ENCODE measurements at places on chromosomes 2 and 18.

DNA sequence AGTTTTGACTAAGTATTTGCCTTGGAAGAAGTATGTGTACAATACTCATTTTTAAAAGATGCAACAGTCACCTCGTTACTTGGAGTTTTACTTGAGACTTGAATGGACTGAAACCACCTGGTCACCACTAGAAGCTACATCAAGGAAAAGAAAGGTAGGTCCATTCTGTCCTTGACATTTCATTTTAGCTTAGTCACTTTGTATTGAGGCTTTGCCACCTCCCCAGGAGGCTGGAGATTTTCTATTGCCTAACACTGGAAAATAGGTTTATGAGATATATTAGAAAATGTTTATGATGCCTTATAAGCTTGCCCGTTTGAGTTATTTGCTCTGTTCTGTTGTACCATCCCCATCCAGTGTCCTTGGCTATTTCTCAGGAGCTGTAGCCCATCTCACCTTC is 107.9 kb upstream of the ETAA1 start:
- DNase-seq, result no peak

DNA sequence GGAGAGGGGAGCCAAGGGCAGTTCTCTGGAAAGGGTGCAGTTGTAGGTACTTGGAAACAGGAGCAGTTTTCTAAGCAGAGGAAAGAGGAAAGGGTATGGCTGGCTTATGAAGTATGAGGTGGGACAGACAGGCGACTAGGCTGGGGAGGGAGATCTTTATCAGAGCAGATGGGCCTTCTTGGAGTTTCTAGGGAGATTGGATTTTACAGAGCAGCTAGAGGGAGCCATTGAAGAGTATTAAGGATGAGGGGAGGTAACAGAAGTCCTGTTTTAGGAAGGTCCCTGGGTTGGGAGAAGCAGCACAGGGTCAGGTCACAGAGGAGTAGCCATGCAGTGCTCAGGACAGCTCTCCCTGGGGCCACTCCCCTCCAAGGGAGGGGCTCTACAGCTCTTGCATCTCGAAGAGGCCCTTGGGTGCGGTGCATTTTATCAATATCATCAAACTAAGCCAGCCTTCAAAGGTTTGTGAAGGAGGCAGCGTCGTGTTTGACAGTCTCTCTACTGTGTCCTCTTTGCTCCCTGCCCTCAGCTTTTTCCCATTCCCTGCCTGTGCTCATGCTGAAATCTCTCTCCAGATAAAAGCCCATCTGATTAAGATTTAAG is 154.3 kb downstream of the SETBP1 start:
- no peak for DNase-seq

DNA sequence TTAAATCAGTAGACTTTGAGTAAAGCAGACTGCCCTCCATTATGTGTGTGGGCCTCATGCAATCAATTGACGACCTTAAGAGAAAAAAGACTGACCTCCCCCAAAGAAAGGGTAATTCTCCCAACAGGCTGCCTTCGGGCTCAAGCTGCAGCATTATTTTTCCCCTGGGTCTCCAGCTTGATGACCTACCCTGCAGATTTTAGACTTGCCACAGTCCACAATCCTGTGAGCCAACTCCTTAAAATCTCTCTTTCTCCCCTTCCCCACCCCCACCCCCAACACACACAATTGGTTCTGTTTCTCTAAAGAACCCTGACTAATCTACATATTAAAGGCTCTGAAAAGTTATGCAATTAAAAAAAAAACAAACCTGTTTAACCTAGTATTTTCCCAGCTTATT is 89.4 kb downstream of the RNF152 start:
- no peak for DNase-seq

- DNase-seq, result no peak
These were observed 95.5 kb upstream of the XIRP2 start for GRCh38 chr2:166792808-166793207.

DNA sequence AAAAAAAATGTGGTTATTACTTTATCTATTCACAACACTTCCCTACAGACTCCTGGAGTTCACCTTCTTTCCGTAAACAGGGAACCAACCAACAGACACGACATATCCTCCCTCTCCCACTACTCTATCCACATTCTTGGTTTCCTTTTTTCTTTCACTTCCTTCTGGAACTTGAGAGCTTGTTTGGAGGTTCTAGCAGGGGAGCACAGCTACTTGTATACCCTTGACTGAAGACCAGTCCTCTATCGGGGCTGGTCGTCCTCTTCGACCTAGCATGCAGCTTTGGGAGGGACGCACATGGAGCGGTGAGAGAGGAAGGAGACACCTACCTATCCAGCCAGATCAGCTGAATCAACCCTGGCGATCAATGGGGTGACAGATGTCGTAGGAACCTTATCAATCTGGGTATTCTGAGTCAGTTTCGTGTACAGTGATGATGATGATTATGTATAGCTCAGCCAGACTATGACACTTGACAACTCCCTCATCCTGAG is 43.5 kb upstream of the MSH2 start:
- no peak for DNase-seq

- DNase-seq, result no peak
These were observed 992.0 kb downstream of the DCDC2C start for GRCh38 chr2:4695281-4695861.

- no peak for DNase-seq
These were observed 14.9 kb upstream of the OSR1 start for GRCh38 chr2:19373352-19373751.

DNA sequence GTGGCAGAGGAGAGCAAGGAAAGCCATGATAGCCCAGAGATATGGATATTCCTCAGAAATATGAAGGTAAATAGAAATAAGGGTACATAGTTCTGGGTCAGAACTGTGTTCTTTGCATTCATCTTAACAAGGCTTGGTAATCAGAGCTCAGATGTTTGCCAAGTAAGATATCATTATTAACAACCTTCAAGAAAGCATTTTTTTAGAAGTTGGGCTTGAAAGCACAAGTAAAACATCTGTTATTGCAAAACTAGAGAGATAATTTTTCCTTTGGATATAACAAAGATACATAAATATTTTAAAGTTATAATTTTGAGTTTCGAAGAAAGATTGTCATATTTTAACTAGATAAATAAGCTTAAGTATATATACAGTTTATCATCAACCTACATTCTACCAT is 171.4 kb downstream of the ZNF804A start:
- no peak for DNase-seq

DNA sequence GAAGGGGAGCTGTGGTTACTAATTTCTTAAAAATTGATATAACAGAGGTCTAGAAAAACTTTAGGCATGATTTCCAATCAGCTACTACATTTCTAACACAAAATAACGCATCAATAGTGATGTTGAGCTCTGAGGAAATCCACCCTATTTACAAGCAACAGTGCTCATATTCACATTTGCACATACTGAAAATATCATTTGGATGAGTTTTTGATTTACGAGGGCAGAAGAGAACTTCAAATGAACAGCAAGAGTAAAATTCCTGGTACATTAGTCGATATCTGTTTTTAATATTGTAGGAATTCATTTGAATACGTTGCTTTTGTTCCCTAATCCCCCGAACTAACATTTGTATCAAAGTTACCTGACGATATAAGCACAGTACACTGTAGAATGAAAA is 761.0 kb upstream of the POU3F3 start:
- no peak for DNase-seq

GRCh38 chr2:217054791-217055190 is 194.9 kb upstream of the TNP1 start:
- DNase-seq, result no peak

- DNase-seq, result no peak
These were observed 167.2 kb downstream of the DDX1 start for GRCh38 chr2:15758848-15759247.

- DNase-seq, result no peak
These were observed 48.5 kb upstream of the DTNA start for GRCh38 chr18:34661464-34662087.

GRCh38 chr2:218711550-218711929 is 905 bp downstream of the TTLL4 start:
- no peak for DNase-seq

- DNase-seq, result no peak
These were observed 49.8 kb downstream of the PTPN4 start for GRCh38 chr2:119809339-119810048.

DNA sequence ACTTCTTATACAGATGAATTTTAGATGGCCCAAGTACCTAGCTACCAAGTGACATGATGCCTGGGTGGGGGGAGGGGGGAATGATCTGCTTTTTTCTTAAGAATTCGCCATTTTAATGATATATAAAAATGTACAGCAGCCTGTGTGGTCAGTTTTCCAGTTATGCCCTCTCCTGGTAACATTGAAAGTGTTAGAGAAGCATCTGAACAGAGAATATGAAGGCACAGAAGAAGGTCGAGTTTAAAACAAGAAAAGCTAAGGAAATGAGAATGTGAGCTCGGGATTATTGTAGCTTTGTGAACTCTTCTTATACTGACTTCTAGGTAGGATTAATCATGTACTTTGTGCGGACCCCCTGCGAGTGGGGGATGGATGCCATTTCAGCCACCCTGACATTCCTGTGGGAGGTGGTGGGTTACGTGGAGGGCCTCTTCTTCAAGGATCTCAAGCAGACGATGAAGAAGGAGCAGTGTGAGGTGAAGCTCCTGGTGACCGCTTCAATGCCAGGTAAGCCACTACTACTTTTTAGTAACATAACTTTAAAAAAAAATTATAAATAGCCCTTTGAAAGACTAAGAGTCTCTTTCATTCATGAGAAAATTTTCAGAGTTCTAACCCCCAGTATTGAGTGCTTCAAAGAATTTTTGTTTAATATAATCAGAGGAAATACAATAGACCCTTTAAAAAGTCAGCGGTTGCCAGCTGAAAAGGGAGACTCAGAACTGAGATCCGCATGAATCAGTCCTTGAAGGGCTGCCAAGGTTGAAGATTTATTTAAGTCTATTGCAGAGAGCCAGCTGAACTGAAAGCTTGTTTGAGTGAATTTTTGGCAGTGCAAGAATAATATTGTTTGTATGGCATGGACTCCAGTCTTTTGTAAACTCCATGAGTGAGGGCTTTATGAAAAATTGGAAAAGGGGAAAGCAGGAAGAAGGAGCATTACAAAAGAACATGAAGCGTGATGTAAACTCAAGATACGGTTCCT is 68.6 kb upstream of the RPE start:
- DNase-seq, result peak; percentile 6

GRCh38 chr2:203225423-203226039 is 13.3 kb upstream of the CYP20A1 start:
- DNase-seq, result no peak

DNA sequence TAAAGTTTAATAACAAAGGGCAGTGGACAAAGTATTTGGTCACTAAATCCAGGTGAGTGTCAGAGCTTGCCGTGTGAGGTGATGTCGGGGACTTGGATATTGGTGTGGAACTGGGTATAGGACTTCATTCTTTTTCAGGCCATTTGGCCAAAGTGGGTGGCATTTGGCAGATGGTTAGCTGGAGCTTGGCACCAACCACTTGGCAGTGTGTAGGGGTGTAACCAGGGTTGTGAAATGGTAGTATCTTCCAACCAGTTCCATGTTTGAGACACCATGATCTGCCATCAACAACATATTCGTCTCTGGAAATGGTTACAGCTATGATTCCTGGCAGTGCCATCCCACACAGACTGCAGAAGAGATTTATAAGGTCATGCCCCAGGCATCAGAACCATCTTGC is 113.9 kb downstream of the CCDC85A start:
- DNase-seq, result no peak

- DNase-seq, result no peak
These were observed 641 bp downstream of the MAPRE3 start for GRCh38 chr2:26970928-26971627.

DNA sequence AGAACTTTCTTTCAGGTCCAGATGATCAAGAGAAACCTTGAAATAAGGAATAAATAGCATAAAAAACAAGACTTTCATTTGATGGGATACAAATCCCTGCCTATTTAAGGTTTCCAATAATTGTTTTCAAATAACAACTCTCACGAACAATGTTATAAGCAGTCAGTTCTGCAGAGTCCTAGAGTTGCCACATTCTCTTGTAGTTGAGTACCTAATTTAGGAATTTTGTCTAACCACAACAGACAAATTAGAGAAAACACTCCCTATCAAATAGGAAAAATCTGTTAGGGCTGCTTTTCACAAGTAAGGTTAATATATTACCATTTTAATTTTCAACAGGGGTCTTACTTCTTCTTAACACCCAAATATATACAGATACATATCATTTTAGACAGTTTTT is 130.1 kb upstream of the CDH20 start:
- DNase-seq, result no peak

- no peak for DNase-seq
These were observed 211.8 kb downstream of the SLC8A1 start for GRCh38 chr2:40240070-40240469.

- DNase-seq, result no peak
These were observed 276.0 kb downstream of the LRRTM1 start for GRCh38 chr2:80028584-80028983.

DNA sequence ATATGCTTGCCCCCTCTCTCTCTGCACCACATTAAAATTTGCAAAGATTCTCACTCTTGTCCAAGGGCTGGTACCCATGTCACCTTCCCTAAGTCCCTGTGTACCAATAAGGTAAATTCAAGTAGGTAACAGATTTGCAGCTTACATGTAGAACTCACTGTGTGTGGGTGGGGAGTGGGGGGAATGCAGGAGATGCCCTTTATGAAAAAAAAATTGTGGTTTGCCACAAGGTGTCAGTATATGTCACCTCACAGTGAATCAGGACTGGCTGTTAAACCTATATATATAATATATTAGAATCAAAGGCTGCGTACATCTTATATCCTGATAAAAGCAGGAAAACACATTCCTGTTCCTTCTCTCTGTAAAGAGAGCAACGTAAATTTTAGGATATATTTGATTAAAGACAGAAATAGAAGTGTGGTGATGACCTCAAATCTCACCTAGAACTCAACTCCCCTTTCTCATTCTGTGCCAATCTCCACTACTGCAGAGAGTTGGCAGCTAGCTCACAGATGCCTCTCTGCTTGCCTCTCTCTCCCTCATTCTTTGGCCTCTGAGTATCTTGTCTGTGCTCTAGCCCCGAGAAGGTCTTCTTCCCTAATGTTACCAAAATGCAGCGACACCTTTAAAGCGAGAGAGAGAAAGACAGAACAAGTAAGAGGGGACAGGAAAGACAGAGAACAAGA is 536 bp downstream of the XDH start:
- DNase-seq, result no peak

- DNase-seq, result peak; percentile 13
These were observed 564 bp downstream of the GCC2 start for GRCh38 chr2:108449410-108450130.

DNA sequence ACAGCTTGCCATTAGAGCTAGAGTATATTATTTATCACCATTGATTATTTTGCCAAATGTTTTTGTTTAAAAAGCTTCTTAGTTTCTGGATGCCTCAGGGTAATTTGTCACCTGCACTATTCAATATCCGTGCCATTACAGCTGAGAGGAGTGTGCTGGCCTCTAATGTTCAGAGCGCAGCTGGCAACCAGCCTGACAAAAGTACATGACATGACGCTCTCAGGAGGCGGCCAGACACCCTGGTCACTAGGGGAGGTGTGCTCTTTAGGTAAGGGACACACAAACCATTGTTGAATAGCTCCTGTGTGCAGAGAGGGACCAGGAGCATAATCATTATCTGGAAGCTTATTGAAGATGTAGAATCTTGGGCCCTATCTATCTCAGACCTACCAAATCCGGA is 20.3 kb downstream of the LIMS1 start:
- no peak for DNase-seq

All from H54 (cell line).